ENCODE measurements at places on chromosomes 11 and 22.

DNA sequence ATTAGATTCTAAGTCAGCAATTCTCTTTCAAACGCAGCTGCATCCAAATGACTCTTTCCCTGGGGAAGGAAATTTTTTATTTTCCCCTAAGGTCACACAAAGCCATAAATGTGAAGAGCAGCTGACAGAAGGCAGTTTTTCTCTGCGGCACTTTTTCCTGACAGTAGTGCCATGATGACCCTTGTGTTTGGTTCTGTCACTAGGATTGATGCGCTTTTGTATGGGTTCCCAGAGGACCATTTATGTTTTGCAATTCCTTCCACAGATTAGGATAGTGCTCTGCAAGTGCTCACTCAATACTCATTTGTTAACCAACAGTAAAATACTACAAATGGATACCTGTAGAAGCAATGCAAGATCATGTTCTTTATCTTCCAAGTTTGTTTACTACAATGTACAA lies 359.6 kb upstream of the CTSC start:
- DNase-seq = no peak

GRCh38 chr11:104897891-104898684 lies at the start of gene CASP12:
CASP12 (minus strand) TSS chr11:104898460.
- DNase-seq = no peak

DNA sequence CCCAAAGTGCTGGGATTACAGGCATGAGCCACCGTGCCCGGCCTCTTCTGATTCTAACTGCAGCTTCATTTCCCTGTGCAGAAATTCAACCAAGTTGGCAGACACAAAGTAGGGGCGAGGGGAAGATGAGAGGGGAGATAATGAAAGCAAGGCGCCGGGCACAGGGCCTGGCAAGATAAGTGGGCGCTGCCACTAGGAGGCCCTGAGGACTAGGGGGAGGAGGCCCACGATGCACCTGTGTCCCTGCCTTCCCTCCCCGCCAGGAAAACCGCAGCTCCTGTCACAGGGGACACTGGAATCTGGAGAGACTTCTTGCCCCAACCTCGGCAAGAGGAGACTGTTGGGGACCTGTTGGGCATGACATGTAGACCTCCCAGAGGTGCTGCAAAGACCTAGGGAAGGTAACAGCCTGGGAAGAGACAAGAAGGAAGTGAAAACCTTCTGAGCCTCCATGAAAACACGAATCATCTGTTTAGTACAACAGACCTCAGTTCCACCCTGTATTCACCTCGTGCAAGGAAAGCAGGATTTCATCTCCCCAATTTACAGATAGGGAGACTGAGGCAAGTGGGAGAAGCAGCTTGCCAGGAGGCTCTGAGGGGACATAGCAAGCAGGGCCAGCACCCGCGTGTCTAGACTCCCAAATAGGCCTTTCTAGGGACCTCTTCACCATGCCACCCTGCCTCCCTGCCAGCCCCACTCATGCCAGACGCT lies 3.1 kb upstream of the LGALS1 start:
- no peak for DNase-seq

GRCh38 chr11:108662700-108663099 lies 2.2 kb upstream of the DDX10 start:
- no peak for DNase-seq

- no peak for DNase-seq
These were observed 51.8 kb downstream of the COMMD9 start for GRCh38 chr11:36237391-36237790.

GRCh38 chr22:39414377-39414776 lies 14.8 kb downstream of the TAB1 start:
- DNase-seq = no peak

DNA sequence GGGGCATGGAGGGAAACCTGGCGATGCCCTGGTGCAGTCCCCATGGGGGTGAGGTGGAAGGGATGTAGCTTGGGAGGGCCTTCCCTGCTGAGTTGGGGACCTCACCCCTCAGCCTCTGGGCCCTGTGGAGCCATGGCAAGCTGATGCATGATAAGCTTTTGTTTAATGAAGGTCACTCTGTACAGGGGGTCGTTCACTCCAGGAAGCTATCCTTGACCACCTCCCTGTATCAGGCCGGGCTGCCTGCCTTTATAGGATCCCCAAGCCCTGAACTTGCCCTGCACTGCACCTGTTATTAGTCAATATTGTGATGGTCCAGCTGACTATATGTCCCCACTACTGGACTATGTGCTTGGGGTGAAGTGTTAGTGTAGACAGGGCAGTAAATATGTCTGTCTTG lies 49.7 kb upstream of the MYEOV start:
- DNase-seq = no peak

DNA sequence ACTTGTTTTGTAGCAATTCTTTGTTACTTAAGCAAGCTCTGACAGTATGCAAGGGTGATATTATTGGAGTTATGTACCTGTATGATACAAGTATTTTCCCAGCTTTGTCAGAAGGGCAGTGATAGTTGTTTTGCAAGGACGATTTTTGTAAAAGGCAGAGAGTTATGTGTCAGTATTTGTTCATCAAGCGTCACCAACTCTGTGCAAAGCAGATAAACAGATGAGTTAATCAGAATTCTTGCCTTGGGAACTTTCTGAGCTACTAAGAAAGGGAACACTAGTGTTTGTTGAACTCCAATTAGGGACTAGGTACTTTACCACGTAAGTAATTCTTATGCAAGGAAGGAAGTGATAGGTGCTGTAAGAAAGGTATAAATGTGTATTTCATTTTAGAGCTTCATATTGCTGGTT lies 1.4 kb downstream of the USP47 start:
- DNase-seq = peak; percentile 79

- DNase-seq = no peak
These were observed 106.2 kb upstream of the USP47 start for GRCh38 chr11:11735586-11735985.

- no peak for DNase-seq
These were observed 3.3 kb downstream of the NADSYN1 start for GRCh38 chr11:71456294-71456693.

DNA sequence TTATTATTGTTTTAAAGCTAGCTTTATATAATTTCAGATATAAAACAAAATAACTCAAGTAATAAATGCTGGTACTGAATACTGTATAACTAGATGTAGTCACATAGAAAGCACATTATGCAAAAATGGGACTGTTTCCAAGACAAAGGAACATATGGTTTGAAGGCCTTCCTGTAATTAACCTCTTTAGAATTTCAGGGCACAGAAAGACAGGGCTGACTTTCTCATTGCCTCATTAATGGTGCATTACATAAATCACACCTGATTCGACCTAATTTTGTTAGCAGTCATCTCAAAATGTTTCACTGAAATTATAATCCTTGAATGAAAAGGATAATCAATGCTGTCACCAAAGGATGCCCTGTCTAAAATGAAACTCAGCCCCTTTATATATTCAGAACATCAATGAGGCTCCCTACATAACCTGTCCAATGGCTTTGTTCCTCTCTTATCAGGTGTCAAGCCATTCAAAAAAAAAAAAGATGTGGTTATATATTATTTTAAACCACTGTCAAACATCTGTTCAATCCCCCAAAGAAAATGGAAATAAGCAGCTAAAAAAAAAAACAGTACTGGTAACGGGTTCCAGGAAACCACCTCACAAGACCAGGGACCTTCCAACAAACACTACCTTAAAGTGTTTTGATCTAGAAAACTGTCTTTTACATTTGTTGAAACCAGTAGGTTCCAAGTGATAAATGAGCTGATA lies 77.4 kb downstream of the FAM168A start:
- no peak for DNase-seq

DNA sequence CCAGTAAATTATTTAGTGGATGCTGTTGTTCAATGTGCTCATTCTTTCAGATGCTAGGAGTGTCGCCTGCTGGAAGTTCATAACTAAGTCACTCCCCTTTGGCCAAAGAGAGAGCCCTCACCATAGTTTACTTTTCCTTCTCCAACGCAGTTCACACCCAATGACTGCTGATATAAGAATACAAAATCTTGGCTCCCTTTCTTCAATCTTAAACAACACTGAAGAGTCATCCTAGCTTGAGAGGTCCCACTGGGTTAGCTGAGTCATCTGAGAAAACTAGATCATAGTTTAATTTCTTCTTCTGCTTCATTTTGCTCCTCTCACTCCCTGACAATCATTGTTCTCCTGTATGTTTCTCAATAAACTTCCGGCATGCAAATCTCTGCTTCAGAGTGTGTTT lies 5.4 kb upstream of the OR52L1 start:
- no peak for DNase-seq

DNA sequence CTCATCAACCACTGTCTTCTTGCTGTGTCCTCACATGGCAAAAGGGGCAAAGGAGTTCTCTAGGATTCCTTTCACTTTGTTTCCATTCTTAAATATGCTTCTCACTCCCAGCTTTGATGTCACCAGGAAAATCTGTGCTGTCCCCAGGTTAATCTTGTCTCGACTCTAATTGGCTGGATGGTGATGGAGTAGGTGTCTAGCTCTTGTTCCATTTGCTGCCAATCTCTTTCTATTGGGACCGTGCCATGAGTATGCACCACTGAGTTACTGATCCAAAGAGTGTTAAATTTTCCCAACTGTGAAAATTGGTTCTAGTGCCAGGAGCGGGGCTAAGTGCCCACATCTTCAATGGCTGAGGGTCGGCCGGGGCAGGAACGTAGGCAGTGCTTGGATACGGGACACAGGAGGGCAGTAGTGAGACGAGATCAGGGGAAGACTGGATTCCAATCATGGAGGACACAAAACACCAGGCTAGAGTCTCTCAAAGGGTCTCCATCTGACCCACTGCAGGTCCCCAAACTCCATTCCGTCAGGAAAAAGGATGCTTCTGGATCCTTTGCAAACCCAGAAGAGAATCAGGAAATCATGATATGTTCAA lies 47.7 kb upstream of the CSNK2A3 start:
- no peak for DNase-seq

- no peak for DNase-seq
These were observed 452.3 kb downstream of the RAB38 start for GRCh38 chr11:87722756-87723565.

- DNase-seq = no peak
These were observed 11.4 kb downstream of the TBCEL start for GRCh38 chr11:121035169-121035755.

- DNase-seq = no peak
These were observed 90.3 kb upstream of the RTL6 start for GRCh38 chr22:44588348-44588747.

GRCh38 chr22:33832558-33833151 lies 87.6 kb downstream of the LARGE1 start:
- DNase-seq = no peak

DNA sequence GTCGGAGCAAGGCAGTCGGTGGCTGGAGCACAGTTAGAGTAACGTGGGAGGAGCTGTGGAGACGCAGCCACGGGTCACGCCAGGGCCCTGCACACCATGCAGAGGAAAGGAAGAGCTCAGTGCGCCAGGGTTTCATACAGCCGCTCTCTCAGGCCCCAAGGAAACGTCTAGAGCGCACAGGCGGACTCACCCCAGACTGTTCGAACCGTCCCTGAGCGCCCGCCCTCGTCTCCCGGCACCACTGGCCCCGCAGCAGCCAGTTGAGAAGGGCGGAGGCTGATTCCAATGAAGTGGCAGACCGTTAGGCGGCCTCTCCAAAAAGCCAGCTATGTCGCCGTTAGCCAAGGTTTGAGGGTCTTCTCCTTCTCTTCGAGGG lies 483 bp upstream of the HYLS1 start:
- DNase-seq = no peak

DNA sequence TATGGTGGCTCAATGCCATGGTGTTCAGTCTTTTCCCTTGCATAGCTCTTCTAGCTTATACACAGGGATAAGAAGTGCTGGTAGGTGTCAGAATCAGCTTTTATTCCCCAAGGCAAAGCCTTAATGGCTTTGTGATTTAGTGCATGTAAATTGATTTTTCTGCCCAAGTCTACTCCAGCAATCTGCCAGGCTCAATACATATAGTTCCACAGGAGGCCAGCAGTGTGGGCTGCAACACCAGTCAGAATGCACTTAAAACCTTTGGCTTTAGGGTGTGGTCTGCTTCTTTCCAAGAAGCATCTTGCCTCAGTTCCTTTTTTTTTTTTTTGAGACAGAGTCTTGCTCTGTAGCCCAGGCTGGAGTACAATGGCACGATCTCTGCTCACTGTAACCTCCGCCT lies 14.5 kb upstream of the CAPRIN1 start:
- no peak for DNase-seq

DNA sequence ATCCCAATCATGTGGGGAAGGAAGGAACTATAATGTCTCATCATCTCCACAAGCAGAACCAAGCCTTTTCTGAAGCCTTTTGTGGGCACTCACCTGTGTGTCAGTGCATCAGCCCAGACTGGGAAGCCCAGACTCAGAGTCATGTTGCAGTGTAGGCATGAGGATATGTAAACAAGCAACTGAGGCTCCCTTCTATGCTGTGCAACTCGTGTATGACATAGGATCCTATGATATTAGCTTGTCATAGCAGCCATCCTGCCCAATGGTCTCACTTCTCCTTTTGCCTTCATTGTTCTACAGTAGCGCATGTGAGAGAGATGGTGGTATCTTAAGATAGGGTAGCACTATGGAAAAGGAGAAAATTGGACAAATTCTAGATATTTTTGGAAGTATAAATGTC lies 103.4 kb upstream of the OLFML1 start:
- DNase-seq = no peak

DNA sequence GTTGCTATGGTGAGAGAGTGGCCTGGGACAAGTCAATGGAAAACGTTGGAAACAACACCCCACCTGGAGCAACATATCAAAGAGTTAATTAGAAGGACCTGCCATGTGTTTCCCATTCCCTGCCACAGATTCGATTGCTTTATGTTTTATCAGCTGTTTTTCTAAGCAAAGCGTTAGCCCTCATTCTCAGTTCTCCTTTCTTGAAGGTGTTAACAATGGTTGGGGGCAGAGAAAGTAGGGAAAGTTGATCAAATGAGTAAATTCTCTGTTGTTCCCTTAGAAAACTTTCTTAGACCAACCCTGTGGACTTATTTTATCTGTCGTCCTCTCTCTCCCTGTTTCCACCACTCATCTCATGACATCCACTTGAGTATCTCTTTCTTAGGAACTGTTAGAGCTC lies 102.5 kb downstream of the ADAMTS15 start:
- DNase-seq = no peak

GRCh38 chr22:37641561-37641949 lies 2.1 kb downstream of the SH3BP1 start:
- DNase-seq = no peak

Measured in HCEC 1CT (cell line).